Osteocyte (in vitro differentiated cells): ENCODE measurements at places on chromosomes 16 and 17. TPM values are rescaled to one million over a fixed set of nuclear protein-coding genes. Genes with fewer than 3 reads are reported as not detected.

The RAB26 gene
- total RNA-seq: 2.0 and 3.4 TPM in 2 replicates

The APOBR gene
- 0.16 TPM in 1 of 2 replicates, not detected in the other for total RNA-seq

The PIGW gene
- total RNA-seq: 9.7 and 10.0 TPM in 2 replicates

The SEZ6L2 gene
- 17.6 and 19.3 TPM in 2 replicates for total RNA-seq

GRCh38 chr17:43416998-43417890 lies 18.5 kb downstream of the ARL4D start:
- H3K27ac ChIP-seq: peak overlapping the region; percentile 93
- peak overlapping the region; percentile 7 for H3K4me3 ChIP-seq
- H3K36me3 ChIP-seq: no peaks in the 10 kb centered on the region
- no peak for DNase-seq
- peaks cover 46% of the 10 kb centered on the region for H3K4me1 ChIP-seq

DNA sequence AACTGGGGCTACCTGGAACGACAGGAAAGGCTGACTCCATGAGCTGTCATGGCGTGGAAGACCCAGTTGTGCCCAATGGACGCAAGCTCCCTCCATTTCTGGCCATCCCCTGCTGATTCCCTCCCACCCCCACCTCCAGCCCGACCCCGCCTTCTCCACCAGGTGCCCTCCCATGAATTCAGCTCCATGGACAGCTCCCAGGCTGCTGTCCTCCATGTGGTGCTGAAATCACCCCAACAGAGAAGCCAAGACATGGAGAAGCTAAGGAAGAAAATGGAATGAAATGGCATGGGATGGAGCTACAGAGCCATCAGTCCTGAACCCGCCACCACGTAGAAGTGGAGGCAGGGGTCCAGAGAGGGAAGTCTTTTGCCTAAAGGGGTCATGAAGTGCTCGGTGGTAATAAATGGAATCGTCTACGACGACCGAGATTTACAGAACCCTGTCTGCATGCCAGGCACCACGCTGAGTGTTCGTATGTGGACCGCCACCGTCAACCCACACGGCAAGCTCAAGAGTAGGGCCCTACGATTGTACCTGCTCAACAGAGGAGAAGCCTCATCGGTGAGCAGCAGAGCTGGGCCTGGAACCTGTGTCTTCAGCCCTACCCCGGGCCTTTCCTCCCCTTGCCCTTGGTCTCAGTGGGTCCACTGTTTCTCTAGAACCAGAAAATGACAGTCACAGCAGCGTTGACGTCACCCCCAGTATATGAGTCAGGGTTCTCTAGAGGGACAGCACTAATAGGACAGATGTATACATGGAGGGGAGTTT lies 9.3 kb upstream of the ZC3H18 start:
- H3K27me3 ChIP-seq: peaks cover 13% of the 10 kb centered on the region
- no peak overlapping the region for H3K27ac ChIP-seq
- H3K4me1 ChIP-seq: peaks cover 7% of the 10 kb centered on the region

- H3K27ac ChIP-seq: no peak overlapping the region
- peaks cover 26% of the 10 kb centered on the region for H3K4me1 ChIP-seq
- no peak overlapping the region for H3K4me3 ChIP-seq
- no peaks in the 10 kb centered on the region for H3K36me3 ChIP-seq
Measured at GRCh38 chr16:21602785-21603184, 3.4 kb downstream of the METTL9 start.

GRCh38 chr16:82111944-82112343 lies 58.1 kb downstream of the MPHOSPH6 start:
- peaks cover 11% of the 10 kb centered on the region for H3K27me3 ChIP-seq
- H3K36me3 ChIP-seq: no peaks in the 10 kb centered on the region
- no peak for DNase-seq
- H3K4me3 ChIP-seq: no peak overlapping the region
- no peaks in the 10 kb centered on the region for H3K4me1 ChIP-seq
- no peak overlapping the region for H3K27ac ChIP-seq

GRCh38 chr17:27289856-27290255 lies 4.1 kb upstream of the WSB1 start:
- H3K27me3 ChIP-seq: peaks cover 8% of the 10 kb centered on the region
- H3K4me1 ChIP-seq: peaks cover 7% of the 10 kb centered on the region
- no peak overlapping the region for H3K4me3 ChIP-seq
- H3K36me3 ChIP-seq: no peaks in the 10 kb centered on the region

GRCh38 chr17:7296189-7296861 lies 1.9 kb upstream of the YBX2 start:
- H3K27me3 ChIP-seq: peaks cover 42% of the 10 kb centered on the region
- peak; percentile 94 for DNase-seq
- peak overlapping the region; percentile 22 for H3K4me3 ChIP-seq
- peaks cover 24% of the 10 kb centered on the region for H3K4me1 ChIP-seq
- no peaks in the 10 kb centered on the region for H3K36me3 ChIP-seq

GRCh38 chr17:66006654-66007053 lies 185.3 kb downstream of the CEP112 start:
- H3K36me3 ChIP-seq: peaks cover 6% of the 10 kb centered on the region
- H3K27ac ChIP-seq: no peak overlapping the region
- no peak overlapping the region for H3K4me3 ChIP-seq
- H3K27me3 ChIP-seq: no peaks in the 10 kb centered on the region

DNA sequence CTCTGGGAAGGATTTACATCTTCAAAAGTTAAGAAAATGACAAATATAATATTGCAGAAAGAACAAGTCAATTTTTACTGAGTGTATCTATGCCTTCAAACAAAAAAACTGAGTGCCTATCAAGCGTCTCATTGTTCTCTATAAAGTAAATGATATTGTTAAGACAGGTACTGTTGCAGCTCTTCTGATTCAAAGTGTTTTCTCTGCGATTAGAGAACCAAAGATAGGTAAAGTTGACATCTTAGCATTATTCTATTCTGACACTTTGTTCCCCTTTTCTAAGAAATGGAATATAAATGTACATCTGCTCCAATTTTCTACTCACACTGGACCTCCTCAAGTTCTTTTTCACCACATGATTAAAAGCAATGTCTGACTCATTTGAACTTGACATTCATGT lies 1317.7 kb downstream of the CDH11 start:
- H3K4me3 ChIP-seq: no peak overlapping the region
- H3K4me1 ChIP-seq: no peaks in the 10 kb centered on the region
- no peaks in the 10 kb centered on the region for H3K36me3 ChIP-seq
- DNase-seq: no peak
- no peak overlapping the region for H3K27ac ChIP-seq

DNA sequence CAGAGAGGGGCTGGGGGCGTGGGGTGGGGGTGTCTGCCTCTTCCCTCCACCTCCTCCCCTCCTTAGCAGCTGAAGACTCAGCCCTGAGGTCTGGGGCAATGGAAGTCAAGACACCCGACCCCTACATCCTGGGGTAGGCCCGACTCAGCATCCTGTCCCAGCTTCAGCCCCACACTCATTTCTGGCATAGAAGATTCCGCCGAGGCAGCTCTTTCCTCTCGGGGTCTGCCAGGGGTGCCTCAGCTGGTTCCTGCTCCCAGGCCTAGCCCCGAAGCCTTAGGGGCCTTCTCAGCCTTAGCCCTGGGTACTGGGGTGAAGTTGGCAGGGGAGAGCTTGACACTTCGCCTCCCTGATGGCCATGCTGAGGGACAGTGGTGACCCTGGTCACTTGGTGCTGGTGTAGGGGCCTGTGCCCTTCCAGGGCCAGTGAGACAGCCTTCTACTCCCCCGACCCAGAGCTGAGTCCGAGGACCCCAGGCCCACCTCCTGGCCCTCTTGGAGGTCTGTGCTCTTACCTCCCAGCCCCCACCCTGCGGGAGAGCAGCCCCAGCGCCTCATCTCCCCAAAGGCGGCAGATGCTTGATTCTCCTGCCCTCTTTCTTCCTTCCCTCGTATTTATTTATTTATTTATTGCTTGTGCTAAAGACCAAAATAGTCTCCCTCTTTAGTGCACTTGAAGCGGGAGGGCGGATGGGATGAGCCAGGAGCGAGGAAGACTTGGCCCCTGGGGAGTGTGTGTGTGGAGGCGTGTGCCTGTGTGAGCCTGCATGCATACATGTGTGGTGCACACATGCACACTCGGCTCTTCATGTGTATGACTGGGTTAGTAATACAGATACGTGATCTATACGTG lies 42.5 kb downstream of the KCNJ12 start:
- no peaks in the 10 kb centered on the region for H3K27me3 ChIP-seq
- H3K36me3 ChIP-seq: no peaks in the 10 kb centered on the region
- peaks cover 10% of the 10 kb centered on the region for H3K4me1 ChIP-seq
- H3K27ac ChIP-seq: no peak overlapping the region
- DNase-seq: no peak

DNA sequence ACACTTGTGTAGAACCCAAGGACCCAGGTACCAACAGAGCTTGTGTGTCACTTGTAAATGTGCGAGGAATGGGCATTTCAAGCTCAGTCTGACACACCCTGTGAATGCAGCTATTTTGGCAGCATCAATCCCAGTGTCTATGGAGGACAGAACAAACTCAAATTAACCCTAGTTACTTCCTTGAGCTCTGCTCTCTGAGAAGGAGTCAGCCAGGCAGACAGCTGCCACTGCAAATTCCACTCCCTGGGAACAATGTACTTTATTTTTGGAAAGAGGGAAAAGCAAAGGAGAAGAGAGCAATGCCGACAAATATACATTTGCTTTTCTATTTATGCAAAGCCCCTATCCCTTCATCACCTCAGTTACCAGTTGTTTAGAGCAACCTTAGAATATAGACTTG lies 48.4 kb upstream of the NOG start:
- no peaks in the 10 kb centered on the region for H3K27me3 ChIP-seq
- no peaks in the 10 kb centered on the region for H3K36me3 ChIP-seq
- no peak overlapping the region for H3K27ac ChIP-seq
- DNase-seq: no peak
- H3K4me3 ChIP-seq: no peak overlapping the region
- H3K4me1 ChIP-seq: no peaks in the 10 kb centered on the region

DNA sequence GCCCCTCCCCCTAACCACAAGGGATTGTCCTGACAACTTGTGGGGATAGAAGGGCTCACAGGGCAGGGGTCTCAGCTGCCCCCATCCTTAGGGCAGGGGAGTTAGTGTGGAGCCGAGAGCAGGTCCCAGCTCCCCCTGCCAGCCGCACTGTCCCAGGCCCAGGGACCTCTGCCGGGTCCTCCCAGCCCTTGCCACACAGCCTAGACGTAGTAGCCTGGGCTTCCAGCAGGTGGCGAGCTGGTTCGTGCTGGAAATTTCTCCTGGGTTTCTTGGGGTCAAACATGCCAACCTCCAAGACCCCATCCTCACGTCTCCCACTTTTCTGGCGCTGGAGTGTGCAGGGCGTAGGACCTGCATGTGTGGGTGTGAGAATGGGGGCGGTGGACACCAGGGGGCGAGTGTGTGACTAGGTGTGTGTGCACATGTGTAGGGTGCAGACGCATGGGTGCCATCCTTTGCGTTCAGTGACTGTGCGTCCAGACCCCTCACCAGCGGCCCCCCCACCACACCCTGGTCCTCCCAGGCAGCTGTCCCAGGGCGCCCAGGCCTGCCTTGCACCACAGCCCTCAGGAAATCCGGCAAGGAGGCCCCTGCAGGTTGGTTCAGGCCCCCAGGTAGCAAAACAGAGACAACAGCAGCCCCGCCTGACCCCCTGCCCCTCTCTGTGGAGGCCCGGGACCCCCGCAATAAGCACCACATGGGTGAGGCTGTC lies 29.5 kb downstream of the SBK1 start:
- H3K27me3 ChIP-seq: no peaks in the 10 kb centered on the region
- H3K4me3 ChIP-seq: no peak overlapping the region
- no peak overlapping the region for H3K27ac ChIP-seq
- no peak for DNase-seq
- H3K36me3 ChIP-seq: no peaks in the 10 kb centered on the region

DNA sequence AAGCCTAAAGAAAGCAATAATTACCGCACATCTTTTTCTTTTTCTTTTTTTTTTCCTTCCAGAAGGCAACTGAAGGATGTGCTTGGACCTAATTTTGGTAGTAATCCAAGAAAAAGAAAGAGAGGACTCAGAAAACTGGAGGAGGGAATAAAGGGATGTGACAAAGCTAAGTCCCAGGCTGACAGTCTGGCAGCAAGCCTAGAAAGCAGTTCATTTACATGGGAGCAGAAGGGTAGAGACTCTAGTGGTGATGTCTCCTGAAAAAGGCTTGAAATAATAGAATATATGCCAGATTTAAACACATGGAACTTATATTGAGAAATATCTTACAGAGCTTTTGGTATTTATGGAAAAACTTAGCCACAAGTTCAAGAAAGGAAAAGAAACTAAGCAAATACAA lies 101.0 kb upstream of the SHISA6 start:
- no peaks in the 10 kb centered on the region for H3K36me3 ChIP-seq
- no peak overlapping the region for H3K4me3 ChIP-seq
- no peaks in the 10 kb centered on the region for H3K27me3 ChIP-seq
- no peaks in the 10 kb centered on the region for H3K4me1 ChIP-seq

GRCh38 chr17:66897141-66897540 lies 62.2 kb downstream of the CACNG5 start:
- peaks cover 47% of the 10 kb centered on the region for H3K27me3 ChIP-seq
- no peak overlapping the region for H3K4me3 ChIP-seq
- DNase-seq: no peak
- no peaks in the 10 kb centered on the region for H3K4me1 ChIP-seq
- H3K36me3 ChIP-seq: no peaks in the 10 kb centered on the region

DNA sequence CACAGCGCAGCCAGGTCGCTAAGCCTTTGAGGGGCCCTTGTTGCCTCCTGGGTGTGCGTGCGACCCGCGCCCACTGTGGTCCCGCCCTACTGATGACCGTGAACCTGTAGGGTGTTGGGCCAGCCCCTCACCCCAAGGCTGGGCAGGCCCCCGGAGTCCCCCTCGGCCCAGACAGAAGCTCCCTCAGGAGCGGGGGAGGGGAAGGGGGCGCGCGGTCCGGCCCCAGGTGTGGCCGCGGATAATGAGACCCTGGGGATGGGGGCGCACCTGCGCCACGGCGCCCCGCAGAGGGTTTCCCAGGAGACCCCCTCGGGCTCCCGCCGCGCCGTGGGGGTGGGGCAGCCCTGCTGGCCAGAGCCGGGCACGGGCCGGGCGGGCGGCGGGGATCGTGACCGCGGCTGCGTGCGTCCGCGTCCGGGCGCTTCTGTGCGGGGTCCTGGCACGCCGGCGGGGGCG lies 358 bp upstream of the ARHGDIG start:
- no peaks in the 10 kb centered on the region for H3K4me1 ChIP-seq
- no peaks in the 10 kb centered on the region for H3K27me3 ChIP-seq
- H3K36me3 ChIP-seq: no peaks in the 10 kb centered on the region
- H3K27ac ChIP-seq: no peak overlapping the region

DNA sequence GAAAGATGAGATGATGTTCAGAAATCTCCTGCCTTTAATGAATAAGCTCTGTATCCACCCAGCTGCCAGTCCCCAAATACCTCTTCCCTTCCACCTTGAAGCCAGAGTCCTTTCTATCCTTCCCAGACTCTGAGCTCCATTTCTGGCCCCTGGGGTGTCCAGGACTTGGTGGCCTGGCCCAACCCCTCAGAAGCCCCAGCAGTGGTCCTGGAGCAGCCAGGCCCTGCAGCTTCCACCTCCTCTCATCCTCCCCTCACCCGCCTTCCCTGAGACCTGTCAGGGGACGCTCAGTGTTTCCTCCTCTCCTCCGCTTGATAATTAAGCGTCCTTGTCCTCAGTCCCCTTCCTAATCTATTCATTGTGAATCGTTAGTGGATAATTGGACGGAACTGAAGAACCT lies 95.2 kb upstream of the CCL1 start:
- no peaks in the 10 kb centered on the region for H3K27me3 ChIP-seq
- DNase-seq: no peak
- no peak overlapping the region for H3K4me3 ChIP-seq
- H3K4me1 ChIP-seq: no peaks in the 10 kb centered on the region
- H3K36me3 ChIP-seq: no peaks in the 10 kb centered on the region
